RKO (cell line): ENCODE measurements at places on chromosomes 5 and 9.

DNA sequence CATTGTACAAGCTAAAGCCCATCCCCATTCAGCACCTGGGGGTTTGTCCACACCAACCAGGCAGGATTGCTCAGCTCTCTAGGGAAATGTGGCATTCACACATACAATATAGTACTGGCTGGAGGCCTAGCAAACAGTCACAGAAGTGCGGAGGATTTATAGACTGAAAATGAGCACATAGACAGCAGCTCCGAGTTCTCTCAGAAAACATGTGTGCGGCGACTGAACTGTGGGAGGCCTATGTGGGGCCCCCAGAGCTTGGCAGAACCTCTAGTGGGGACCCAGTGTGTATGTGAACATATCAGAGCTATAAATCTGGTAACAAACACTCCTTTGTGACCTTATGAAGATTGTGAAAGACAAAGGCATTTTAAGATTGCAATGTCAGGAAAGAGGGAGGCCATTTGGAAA lies 431.1 kb downstream of the DTWD2 start:
- DNase-seq = no peak

GRCh38 chr9:127014216-127014909 lies 99.8 kb downstream of the RALGPS1 start:
- no peak for DNase-seq

- peak; percentile 90 for DNase-seq
Measured at GRCh38 chr9:112881331-112881730, 9.3 kb downstream of the SLC46A2 start.

GRCh38 chr5:53871050-53871449 lies 310.6 kb downstream of the NDUFS4 start:
- DNase-seq = no peak

- peak; percentile 37 for DNase-seq
Measured at GRCh38 chr5:129110742-129111141, 16.2 kb downstream of the ISOC1 start.

DNA sequence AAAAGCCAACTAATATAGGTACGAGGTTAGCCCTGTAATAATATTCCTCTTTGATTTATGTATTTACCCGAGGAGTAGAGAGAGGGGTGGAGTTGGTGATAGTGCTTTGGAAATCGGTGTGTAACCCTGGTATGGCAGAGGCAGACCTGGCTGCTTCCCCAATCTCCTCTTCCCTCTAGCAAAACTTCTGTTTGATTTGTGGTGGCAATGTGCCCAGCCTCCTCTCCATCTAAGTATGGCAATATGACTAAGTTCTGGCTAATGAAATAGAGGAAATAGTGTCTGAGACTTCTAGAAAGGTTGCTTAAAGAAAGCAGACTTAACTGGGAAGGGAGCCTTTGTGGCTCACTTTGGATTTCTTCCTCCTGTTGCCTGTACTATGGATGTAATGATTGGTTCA lies 491.1 kb downstream of the ENC1 start:
- DNase-seq = no peak

- DNase-seq = no peak
Measured at GRCh38 chr5:154577416-154577815, 99.4 kb upstream of the HAND1 start.

- peak; percentile 74 for DNase-seq
Measured at GRCh38 chr5:93161661-93162654, 419.1 kb downstream of the NR2F1-AS1 start.

DNA sequence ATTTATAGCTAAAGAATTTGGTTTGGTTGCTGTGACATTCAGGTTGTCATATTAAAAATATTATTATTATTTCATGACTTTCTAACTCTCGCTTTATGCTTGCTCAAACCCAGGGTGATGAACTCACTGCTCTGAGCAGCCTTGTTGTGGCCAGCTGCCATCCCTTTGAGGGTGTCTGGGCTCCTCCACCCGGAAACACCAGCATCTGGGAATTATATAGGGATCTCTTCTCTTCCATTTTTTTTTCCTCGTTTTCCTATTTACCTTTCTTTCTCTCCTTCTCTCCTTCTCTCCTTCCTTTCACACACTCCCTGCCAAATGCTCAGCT lies 355.8 kb upstream of the SMARCA2 start:
- no peak for DNase-seq

DNA sequence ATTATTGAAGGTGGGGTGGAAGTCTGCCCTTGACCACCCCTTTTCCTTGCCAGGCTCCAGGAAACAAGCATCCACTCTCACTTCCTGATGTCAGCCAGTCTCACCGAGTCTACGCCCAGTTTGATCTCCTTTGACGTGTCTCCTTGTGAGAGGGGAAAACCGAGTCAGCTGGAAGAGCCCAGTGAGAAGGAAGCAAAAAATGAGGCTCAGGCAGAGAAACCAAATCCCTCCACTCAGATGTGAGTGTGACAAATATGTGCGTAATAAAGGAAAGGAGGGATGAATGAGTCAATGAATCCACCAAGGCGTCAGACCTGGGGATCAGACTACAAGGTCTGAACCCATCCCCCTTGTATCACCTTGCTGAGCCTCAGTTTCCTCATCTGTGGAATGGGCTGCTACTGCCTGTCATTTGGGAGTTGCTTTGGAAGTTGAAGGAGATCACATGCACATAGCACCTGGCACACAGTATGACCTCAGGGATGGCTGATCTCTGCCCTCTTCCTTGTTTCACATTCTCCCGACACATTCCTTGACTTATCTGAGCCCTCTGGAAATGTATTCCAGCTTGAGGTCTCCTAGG lies 61.3 kb upstream of the XPA start:
- peak; percentile 85 for DNase-seq

GRCh38 chr9:91428927-91429351 lies 5.3 kb upstream of the NFIL3 start:
- no peak for DNase-seq

DNA sequence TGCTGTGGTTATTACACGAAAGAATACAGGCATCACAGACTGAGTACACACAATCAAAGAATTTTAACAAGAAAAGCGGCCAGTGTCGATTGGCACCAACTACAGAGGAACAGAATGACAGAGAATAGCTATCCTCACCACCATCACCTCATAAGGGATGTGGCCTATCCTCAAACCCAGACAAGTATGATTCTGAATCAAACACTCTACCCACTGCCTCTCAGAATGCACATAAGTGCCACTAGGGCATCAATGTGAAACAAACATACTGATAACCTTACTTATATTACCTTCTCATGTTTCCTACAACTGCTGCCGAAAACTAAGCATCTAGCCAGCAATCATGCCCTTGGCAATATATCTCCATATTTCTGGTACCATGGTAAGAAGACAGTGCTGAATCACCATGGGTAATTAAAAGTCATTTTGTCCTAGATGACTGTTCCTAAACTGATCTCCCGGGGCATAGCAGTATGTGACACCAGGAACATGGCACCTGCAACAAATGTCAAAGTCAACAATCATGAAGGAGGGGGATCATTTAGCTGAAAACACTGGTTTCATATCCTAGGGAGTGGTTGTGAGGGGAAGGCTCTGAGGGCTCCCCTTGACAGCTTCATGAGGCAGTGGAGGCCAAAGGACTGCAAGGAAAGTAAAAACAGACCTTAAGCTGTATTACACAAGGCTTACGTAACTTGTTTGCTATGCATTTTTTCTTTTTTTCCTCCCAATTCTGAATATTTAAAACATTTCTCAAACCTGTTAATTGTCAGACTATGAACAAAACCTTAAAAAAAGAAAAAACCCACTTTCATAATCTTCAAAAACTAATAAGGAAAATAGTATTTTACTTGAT lies 88.3 kb downstream of the LHFPL2 start:
- no peak for DNase-seq

GRCh38 chr5:166672431-166672830 lies 1619.0 kb upstream of the WWC1 start:
- DNase-seq = no peak

- DNase-seq = no peak
Measured at GRCh38 chr5:9198394-9198793, 347.5 kb downstream of the SEMA5A start.

GRCh38 chr9:87276327-87276841 lies 221.3 kb upstream of the DAPK1 start:
- DNase-seq = no peak

GRCh38 chr5:41827792-41828191 lies 42.4 kb downstream of the OXCT1 start:
- DNase-seq = no peak

DNA sequence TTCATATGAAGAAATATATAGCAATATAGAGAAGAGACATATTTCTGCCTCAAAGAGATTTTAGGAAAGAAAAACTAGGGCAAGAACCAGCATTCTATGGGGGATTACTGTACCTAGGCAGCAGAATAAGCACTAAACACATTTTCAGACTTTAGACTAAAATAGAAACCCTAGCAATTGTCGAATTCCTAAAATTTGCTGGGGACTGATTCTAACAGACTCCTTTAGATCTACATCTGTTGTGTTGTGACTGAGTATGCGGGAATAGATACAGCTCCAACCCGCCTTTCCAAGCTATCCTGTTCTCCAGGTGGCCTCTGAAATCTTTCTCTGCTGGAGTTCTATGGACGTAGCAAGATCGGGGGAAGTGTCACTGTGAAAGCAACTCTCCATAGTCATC lies 482.2 kb downstream of the NTRK2 start:
- DNase-seq = no peak

DNA sequence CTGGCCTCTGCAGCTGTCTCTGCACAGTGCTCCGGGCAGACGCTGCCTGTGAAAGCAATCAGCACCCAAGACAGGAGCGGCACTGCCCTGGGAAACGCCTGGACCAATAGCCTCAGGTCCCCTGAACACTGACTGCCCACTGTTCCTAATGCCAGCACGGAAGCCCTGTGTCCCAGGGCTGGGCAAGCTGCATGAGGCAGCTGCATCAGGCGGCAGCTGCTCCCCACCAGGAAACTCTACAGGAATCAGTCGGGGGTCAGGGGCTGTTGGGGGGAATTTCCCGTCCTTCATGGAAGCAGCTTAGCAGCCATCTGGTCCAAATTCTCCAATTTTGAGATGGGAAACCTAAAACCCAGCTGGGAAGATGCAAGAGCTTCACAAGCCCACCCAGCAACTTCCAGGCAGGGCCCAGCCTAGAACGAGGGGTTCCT lies 118.6 kb downstream of the VAV2 start:
- DNase-seq = no peak

DNA sequence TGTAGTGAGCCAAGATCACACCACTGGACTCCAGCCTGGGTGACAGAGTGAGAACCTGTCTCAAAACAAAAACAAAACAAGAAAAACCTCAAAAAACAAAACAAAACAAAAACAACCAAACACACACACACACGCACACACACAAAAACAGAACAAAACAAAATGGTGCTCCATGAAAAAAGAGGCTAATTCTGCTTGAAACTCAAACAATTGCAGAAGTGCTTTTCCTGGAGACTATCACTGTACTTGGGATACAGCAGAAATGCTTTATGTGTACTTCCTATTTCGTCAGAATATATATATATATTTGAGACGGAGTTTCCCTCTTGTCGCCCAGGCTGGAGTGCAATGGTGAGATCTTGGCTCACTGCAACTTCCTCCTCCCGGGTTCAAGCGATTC lies 49.9 kb upstream of the HSPA9 start:
- DNase-seq = no peak

DNA sequence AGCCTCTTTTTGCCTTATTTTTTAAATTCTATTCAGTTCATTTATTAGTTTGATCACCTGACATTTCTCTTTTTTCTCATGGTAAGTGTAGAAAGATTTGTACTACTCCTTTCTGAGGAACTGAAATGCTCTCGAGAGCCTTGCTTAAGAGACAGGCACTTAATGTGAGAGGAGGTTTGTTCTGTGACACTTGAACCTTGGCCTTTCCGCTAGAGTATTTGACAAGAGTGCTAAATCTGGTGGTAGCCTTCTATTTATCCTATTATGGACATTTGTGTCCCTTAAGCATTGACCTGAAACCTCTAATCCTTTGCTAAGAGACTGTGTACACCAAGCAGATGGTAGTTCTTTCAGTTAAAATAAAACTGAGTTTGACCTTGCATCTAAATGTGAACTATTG lies 805.0 kb upstream of the PTPRD start:
- DNase-seq = no peak

DNA sequence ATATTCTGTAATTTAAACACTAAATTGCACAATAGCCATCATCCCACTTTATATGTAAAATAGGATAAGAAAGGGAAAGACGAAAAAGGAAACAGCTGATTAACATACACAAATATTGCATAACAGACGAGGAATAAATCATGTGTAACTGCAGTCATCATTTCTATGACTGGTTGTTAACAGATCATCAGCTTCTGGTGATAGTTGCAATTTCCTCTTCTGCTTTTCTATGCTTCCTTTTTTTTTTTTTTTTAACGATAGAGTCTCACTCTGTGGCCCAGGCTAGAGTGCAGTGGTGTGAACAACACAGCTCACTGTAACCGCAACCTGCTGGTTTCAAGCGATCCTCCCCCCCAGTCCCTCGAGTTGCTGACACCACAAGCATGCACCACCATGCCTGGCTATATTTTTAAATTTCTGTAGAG lies 22.5 kb upstream of the JAKMIP2 start:
- no peak for DNase-seq

DNA sequence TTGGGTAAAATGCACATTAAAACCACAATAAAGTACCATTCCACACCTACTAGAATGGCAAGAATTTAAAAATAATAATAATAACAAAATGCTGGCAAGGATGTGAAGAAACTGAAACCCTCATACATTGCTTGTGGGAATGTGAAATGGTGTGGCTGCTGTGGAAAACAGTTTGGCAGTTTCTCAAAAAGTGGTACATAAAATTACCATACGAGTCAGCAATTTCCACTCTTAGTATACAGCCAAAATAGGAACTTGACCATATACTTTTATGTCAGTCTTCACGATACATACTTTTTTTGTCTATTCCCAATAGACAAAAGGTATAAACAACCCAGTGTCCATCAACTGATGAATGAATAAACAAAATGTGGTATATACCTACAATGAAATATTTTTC lies 15.6 kb downstream of the FKBP15 start:
- DNase-seq = no peak

DNA sequence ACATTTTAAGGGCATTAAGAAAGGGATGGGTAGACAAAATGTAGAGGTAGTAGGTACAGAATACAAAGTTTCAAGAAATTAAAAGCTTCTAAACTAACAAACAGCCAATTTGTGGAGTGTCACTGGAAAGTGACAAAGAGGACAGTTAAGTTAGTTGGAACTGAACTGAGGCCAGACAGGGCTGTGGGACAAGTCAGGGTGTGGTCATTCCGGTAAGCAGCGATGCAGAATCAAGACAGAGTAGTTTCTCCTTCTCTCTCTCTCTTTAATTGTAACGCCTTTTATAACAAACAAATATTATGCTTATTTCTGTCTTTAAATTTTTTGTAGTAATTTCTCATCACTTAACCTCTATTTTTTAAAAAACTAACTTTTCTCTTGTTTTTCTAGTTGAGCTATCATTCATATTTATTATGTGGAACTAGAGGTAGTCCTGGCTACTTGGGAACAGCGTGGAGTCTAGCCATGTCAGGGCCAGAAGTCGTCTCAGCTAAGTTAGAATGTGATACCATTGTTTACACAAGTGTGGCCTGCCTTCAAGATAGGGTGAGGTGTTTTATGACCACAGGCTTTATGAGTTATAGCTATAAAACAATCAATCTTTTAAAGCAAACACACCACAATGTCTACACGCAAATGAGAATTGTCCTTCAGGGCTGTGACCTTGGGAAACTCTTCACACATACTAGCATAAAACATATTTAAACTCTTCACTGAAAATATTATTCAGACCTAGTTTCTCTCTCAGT lies 115.3 kb upstream of the CDKN2B start:
- DNase-seq = no peak
